ENCODE measurements at places on chromosomes 6 and 20.

- no peak for DNase-seq
These were observed 231.0 kb upstream of the EYS start for GRCh38 chr6:65938000-65938399.

DNA sequence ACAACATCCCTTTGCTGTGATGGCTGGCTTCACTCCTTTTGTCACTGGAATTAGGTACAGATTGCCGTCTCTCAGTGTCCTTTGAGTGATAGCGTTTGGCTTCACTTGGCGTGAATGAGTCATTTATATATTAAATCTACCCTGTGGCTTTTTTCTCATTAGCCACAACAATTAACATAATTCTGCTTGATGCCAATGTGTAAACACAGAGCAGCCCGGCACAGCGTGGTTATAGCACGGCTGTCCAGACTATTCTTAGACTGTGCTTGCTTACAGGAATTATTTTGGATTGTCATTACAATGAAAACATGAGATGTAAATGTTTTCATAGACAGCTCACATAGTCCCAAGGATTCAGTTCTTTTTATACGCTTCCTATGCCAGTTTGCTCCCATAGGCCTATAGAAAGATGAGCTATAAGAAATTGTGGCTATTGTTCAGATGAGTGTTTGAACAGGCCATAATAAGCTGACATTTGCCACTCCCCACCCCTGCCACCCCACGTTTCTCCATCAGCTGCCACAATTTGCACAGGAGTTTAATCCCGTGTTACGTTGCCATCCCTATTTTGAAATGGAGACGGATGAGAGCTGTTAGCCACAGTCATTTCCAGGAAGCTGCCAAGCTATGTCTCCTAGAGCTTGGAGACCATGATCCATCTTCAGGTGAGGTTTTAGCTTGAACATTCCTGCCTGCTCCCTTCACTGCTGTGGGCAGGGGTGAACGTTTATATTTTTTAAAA is 65.9 kb downstream of the PPP1R14C start:
- DNase-seq, result no peak

DNA sequence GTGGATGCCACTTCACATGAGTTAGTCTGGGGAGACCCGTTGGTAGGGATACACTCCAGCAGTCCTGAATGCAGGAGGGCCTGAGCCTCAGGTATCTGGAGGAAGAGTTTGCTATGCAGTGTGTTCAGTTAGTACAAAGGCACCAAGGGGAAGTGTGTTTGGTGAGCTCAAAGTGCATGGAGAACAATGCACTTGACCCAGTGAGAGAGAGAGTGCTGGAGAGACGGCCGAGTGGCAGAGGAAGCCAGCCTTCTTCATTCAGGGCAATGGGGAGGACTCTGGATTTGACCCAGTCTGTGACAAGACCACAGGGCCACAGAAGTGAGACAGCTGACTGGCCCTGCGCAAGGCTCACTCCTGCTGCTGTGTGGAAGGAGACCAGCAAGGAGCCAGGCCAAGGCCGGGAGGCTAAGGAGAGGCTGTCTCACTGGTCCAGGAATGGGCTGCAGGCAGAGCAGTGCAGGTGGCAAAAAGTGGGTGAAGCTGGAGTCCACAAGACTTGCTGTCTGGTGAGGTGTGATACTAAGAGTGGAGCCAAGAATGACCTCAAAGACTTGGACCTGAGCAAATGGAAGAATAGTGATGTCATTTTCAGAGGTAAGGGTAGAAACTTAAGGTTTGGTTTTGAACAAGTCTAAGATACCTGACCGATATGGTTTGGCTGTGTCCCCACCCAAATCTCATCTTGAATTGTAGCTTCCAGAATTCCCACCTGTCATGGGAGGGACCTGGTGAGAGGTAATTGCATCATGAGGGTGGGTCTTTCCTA is 38.0 kb downstream of the PDE10A start:
- no peak for DNase-seq

- no peak for DNase-seq
These were observed 67.8 kb upstream of the EPB41L1 start for GRCh38 chr20:36086767-36087166.

- no peak for DNase-seq
These were observed 64.3 kb downstream of the CDH22 start for GRCh38 chr20:46243707-46244628.

All from left lung (tissue), 14 donors.